ENCODE measurements at places on chromosomes 12 and 14.

DNA sequence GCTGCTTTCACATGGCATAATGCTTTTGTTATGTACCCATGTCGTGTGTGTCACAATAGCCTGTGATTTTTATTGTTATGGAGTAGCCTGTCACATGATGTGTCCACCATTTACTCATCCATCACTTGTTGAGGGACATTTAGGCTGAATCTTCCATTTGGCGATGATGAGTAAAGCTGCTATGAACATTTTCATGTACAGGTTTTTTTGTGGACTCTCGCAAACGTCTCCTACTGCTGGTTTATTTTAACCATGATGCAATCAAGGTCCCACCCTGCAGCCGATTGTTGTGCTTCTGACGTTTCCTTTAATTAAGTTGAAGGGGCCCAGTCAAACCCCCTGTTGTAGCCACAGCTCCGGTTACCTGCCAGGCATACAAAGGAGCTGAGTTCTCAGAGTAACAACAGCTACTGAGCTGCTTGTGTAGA, 63.2 kb downstream of the ZNF664 start:
- DNase-seq: no peak

DNA sequence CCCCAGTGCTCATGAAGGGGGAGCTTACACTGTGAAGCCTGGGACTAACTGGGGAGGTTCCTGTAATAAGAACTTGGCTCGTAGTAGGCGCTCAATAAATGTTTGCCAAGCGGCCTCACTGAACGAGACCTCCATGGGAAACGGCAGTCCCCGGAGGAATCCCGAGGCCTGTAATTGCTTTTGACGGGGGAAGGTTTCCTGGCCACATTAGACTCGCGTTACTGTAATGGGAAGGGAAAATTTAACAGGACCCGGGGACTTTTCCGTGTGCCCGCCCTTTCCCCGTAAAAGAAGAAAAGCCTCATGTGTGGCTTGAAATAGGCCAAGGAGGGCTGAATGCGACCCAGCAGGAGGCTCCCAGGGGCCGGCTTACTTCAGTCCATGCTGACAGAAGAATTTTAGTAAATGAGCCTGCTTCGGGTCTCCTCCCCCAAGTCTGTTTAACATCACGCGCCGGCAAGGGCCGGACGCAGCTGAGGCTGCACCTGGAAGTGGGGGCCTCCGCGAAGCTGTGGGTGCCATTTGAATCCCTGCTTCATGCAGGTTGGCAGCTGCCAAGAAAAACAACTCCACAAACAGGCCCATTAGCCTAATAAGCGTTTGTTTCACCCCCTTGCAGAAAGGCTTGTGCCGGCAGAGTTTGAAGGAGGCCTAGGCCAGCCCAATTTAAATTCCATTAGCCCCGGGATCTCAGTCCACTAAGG, 39.8 kb upstream of the PWP1 start:
- no peak for DNase-seq

GRCh38 chr12:65199604-65200003, 30.2 kb downstream of the LEMD3 start:
- DNase-seq: no peak

- DNase-seq: no peak
Observed at GRCh38 chr12:56084958-56085543, 5.1 kb downstream of the ERBB3 start.

DNA sequence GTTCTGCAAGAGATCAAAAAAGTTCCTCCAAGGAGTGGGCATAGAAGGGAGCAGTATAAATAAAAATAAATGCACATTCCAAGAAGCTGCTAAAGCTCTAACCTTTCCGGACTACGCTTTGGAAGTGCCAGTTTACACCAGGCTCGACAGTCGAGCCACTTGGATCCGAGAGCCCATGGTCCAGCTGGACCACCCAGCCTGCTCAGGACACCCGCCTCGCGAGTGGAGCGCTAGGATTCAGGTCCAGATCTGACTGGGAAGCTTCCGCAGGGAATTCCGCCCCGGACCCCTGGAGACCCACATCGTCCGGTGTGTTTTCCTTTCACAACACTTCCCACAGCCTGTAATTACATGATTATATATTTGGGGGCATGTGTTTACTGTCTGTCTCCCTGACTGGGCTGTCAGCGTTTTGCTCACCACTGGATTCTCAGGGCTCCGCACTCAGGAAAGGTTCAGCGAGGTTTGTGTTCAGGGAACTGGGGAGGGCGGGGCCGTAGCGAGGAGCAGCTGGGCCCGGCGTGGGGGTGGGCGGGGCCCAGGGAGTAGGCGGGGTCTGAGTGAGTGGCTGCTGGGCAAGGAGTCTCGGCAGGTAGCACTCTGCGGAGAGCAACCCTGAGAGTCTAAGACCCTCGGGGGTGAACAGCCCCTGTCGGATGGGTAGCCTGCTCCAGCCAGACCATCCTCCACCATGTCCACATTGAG, 52.3 kb upstream of the TMEM263 start:
- peak; percentile 55 for DNase-seq

DNA sequence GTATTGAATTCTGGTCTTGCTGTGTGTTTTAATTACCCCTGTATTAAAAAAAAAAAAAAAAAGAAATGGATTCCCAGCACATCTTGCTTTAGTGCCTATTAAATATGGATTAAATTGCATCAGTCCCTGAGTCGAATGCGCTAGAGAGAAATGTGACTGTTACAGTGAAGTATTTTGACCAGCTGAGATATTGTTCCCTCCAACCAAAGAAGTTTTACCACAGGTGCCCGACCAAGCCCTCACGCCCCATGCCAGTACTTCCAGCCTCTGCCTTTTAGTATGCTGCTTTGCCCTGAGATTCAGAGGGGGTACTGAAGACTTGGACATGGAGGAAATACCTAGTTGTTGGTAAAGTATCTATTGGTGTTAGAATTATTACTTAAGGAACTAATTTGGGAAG, 159.7 kb downstream of the TTLL5 start:
- DNase-seq: no peak

DNA sequence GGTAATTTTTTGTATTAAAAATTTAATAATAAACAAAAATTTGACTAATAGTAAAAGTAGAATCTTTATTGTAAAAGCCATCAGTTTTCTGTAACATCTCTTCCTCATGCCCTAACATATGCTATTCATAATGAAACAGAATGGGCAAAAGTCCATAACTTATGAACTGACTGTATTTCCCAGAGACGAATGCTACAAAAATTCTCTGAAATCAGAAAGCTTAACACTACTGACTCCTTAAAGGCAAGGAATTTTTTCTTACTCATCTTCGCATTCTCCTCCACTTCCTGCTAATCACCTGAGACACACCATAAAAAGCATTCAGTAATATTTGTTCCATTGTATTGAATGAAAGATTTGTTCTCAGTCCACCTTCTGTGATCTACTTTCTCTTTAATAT, 17.6 kb downstream of the MON2 start:
- DNase-seq: no peak

DNA sequence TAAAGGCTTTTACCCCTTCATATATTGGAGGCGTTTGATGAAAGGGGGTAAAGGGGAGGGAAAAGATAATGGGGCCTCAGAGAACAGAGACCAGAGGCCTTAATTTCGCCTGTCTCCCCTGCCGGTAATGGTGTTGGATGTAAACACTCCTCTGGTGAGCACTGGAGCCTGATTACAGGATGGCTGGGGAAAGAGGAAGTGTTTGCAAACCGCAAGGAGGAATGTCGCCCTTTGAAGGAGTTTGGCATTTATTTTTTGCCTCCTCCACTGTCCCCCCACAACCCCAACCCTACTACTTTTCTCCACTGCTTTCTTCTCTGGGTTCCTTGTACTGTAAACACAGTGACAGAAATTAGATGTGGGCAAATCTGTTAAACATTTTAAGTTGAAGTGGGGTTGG, 211.9 kb upstream of the TBX3 start:
- DNase-seq: no peak

DNA sequence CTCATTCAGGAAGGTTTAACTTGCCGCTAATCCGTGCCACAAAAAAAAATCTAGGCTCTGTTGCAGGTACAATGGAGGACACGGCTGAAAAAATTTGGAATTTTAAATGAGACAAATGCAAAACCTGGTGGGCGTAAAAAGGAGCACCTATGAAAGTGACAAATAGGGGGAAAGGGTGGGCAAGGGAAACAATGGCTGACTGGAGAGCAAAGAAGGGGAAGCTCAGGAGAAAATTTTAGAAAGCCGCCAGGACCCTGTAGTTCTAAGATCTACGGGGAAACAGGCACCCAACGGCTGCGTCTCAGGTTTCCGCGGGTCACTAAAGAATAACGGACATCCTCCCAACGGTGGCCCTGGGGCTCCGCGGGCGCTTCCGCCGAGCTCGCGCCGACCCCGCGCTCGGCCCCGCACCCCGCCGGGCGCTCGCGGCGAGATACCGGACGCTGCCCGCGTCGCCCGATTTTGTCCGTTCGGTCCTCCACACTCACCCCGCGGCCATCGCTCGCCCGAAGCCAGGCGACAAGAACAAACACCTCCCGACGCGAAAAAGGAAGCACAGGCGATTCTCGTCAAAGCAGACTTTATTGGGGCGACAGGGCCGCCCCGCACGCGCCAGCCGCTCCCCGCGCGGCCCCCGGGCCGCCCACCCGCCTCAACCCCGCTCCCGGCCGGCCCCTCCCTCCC, 1.1 kb upstream of the YY1 start:
- DNase-seq: no peak

GRCh38 chr12:92470608-92471021, 232.2 kb upstream of the PLEKHG7 start:
- DNase-seq: no peak

DNA sequence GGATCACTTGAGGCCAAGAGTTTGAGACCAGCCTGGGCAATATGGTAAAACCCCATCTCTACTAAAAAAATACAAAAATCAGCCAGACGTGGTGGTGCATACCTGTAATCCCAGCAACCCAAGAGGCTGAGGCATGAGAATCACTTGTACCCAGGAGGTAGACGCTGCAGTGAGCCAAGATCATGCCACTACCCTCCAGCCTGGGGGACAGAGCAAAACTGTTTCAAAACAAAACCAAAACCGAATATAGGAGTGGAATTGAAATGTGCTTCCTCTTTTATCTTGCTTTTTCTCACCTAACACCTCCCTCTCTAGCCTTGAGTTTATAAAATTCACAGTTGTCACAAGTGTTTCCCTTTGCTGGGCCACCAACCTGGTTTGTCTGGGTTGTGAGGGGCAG, 181.9 kb downstream of the PAH start:
- DNase-seq: no peak

DNA sequence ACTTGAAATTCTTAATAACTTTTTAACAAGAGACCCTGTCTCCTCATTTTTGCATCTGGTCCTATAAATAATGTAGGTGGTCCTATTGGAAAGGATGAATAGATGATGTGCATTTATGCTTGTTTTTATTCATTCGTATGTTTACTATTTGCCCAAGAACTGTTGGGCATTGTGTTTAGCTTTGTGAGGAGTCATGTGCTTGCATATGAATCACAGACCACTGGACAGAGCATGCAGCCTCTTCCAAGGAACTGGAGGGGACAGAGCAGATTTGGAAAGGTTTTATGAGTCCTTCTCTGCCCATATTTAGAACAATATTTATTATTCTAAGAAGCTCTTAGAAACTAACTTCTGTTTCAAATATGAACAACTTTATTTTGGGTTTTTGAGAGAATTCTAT, 414.0 kb downstream of the SOX5 start:
- DNase-seq: no peak

DNA sequence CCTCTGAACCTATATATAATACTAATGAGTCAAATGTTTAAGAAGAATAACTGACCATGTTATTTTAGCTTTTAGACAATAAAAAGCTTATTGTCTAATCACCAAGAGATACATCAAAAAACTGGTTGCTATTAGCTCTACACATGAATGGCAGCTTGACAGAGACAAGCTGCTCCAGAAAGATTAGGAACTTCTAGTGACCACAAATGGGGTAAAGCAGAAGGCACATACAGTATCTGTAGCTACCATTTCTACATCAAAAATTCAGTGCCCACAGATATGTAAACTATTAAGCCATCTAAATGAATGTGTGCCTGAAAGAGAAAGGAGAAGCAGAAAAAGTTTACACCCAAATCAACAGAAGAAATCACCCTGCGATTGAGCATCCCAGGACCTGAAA, 2.4 kb downstream of the AREL1 start:
- no peak for DNase-seq
